ENCODE measurements at places on chromosomes 2 and 18.

DNA sequence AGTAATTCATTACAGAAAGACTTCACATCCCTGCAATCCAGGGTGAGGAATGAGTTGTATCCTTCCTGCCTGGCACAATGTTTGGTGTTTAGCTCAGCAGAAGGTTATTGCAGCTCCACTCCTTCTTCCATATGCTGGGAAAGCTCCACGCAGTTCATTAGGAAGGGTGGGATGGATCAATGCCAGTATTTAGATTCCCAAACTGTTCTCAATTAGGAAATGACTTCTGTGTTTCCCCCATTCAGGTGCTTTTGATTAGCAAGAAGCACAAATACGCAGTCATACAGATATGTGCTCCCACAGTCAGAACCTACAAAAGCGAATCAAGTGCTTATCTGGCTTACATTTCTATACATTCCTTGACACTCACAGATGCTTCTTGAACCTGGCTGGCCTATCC lies 340.6 kb downstream of the NYAP2 start:
- no peak for DNase-seq

GRCh38 chr2:201734111-201734510 lies 35.7 kb upstream of the MPP4 start:
- DNase-seq, result no peak

- DNase-seq, result no peak
Measured at GRCh38 chr2:168114619-168115018, 132.8 kb downstream of the STK39 start.

GRCh38 chr2:147851244-147851930 lies 6.6 kb downstream of the ACVR2A start:
- no peak for DNase-seq

GRCh38 chr2:161839926-161840325 lies 215.7 kb downstream of the SLC4A10 start:
- no peak for DNase-seq

DNA sequence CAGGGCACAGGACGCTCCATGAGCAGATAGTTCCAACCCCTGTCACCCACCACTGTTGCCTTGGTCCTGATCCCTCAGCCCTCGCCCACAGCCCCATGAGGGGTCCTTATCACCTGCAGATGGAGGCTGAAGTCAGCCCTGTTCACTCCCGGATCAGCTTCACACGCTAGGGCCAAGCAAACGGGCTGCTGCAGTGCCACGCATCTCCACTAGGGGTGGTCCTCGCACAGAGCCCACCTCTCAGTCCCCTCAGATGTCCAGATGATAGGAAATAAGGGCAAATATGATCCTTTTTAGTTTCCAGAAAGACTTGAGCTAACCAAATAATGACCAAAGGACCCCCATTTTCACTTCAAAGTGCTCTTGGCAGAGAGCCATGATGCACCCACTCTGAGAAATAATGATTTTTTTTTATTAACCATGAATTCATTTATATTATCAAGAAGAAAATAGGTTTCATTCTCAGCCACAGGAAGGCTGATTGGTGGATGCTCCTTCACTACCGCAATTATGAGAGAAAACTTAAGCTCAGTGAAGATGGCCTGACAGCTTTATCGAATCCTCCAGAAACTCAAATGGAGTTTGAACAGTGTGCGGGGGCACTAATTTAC lies 71.9 kb upstream of the KLHL29 start:
- DNase-seq, result no peak

- DNase-seq, result peak; percentile 28
Measured at GRCh38 chr2:102486941-102487702, 14.1 kb downstream of the SLC9A4 start.

- DNase-seq, result no peak
Measured at GRCh38 chr2:30736461-30737325, 70.6 kb downstream of the CAPN13 start.

All from kidney tubule cell (primary cell).